Activated T-helper 1 cell treated with anti-CD3 and anti-CD28 coated beads, Interleukin-2, amount 50 U/mL, for 16 hours (primary cell): ENCODE measurements at places on chromosomes 11 and 22.
A peak's percentile ranks its signal among the peaks of the same experiment; 100 is the strongest.

DNA sequence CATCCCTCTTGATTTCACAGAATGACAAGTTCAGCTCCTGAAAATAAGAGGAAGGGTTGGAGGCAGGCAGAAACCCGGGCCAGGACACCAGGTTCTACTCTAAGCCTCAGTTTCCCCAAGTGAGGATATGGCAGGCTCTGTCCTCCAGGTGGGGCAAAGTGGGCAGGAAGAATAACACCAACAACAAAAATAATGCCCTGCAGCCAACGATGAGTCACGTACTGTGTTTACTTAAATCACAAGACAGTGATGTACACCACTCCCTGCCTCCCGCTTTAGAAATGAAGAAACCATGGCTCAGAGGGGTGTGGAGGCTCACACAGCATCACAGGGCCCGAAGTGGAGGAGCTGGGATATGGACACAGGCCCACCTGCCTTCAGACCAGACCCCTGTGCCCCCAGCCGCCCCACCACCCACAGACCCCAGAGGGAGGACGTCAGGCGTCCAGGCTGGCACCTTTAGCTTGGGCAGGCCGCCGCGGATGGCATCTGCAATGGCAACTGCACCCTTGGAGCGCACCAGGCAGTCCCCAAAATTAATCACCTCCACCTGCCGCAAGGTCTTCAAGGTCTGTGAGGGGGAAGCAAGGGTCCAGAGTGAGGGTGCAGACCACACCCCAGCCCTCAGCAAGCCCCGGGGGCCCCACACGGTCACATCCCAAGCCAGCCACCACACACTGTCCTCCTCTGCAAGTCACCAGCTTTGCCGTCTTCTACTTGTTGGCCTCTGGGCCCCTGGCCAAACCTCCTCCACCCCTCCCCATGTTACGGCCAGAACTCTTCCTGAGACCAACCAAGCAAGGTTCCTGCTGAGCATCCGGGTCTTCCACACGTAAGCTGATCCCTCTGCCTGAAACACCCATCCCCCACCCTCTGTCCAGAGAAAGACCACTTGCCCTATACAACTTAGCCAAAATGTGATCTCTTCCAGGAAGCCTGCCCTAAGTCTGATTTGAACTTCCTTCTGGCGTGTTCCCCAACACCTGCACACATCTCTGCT lies 15.8 kb upstream of the CHADL start:
- DNase-seq: no peak

- DNase-seq: no peak
These were observed 44.7 kb upstream of the PRODH start for GRCh38 chr22:18980829-18981228.

- no peak for DNase-seq
These were observed 251.7 kb upstream of the B3GAT1 start for GRCh38 chr11:134663506-134664313.

DNA sequence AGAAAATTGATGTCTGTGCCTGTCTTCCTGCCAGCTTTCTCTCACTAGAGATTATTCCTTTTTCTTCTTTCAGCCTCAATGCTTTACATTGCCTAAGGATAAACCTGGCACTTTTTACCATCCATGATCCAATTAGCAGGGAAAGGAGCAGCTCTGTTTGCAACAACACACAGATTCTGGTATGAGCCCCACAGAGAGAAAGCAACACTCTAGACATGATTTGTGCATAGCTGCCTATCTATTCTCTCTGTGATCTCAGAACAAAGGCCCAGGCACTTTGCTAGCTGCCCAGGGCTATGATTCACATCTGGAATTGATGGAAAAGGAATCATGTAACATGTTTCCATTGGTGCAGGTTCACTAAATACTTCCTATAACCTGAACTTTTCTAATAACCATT lies 685.0 kb downstream of the ETS1 start:
- no peak for DNase-seq

- DNase-seq: no peak
These were observed 20.5 kb downstream of the PAX6 start for GRCh38 chr11:31790649-31791048.

DNA sequence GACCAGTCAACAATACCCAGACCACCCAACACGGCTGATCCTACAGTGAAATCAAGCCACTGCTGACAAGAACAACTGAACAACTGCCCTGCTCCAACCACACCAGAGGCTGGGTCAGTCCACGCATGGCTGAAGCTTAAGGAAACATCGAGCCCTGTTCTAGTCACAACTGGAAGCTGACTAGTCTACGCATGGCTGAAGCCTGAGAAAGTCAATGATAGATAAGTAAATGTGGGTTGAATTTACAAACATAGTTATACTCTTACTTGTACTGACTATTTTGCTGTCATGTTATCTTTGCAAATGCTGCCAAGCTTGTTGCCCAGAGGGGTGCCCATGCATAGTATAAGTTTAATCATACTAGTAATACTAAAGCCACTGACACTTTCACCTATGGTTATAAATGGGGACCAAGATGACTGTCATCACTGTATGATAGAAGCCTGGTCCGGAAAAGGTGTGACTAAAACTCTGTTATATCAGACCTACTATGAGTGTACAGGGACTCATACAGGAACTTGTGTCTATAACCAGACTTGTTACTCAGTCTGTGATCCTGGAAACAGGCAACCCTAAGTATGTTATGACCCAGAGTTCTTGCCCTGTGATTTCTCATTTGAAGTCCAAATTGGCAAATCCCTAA lies 43.4 kb upstream of the GLYAT start:
- no peak for DNase-seq

DNA sequence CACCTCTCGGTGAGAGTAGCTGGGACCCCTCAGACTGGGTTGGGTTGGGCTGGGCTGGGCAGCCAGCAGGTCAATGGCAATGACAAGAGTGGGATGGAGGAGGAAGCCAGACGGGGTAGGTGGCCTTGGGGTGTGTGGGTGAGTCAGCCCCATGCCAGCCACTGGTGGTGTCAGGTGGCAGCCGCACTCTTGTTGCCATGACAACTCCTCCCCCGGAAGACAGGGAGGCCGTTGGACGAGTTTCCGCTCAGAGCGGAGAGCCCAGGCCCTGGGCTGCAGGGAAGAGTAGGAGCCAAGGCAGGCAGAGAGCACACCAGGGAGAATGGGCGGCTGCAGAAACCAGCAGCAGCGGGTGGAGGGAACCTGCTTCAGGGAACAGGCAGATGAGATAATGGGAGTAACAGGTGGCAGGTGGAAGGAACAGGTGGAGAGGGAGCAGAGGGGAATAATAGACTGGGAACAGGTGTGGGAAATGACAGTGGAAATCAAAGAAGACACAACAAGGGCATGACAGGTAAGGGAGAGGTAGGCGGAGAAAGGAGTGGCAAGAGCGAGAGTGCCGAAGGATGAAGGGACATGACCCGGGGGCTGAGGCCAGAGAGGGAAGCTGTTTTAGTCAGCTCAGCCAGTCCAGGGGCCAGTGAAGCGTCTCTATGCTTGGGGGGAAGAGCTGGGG lies 8.7 kb downstream of the SPTBN2 start:
- no peak for DNase-seq

DNA sequence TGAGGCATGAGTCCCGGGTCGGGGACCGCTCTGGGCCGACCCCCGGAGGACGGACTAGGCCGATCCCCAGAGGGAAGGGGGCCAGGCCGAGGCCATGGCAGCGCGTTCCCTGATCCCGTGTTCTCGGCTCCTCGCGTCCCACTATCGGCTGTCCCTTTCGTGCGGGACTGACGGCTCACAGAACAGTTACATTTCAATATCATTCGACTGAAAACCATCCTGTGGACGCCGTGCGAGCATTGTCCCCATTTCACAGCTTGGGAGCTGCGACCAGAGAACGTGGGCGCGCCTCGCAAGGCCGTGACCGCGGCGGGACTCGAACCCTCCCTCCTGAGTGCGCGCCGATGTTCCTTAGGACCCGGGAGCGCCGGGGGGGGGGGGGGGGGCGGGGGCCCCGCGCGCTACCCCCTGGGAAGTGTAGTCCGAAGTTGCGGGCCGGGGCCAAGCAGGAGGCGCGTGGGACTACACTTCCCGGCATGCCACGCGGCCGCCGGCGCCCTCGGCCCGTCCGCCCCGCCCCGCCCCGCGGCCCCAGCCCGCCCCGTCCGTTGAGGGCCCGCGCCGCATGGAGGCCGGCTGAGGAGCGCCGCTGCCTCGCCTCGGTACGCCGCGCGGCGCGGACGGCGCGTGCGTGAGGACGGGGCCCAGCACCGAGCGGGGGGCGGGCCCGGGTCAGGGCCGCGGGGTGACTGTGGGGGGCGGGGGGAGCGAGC lies at the start of gene TRABD:
Gene TRABD, plus strand, starts transcription at position 539 of the 713 bp plus-strand sequence. CDS start 7,148 bp downstream, outside the sequence.
- peak; percentile 68 for DNase-seq

- no peak for DNase-seq
These were observed 67.2 kb downstream of the MYO7A start for GRCh38 chr11:77195071-77195755.

GRCh38 chr11:130304651-130305050 lies 10.1 kb downstream of the ZBTB44 start:
- DNase-seq: no peak

GRCh38 chr11:84173078-84173477 lies 886.9 kb upstream of the CCDC90B start:
- DNase-seq: no peak

- DNase-seq: no peak
These were observed 2.9 kb downstream of the GRIA4 start for GRCh38 chr11:105612771-105613170.

- no peak for DNase-seq
These were observed 26.1 kb upstream of the SLC25A1 start for GRCh38 chr22:19204640-19205039.

GRCh38 chr22:37100589-37101127 lies 8.9 kb downstream of the TMPRSS6 start:
- DNase-seq: no peak

GRCh38 chr11:110131386-110132123 lies 38.4 kb downstream of the ZC3H12C start:
- DNase-seq: no peak

GRCh38 chr22:27952091-27952490 lies 33.0 kb upstream of the PITPNB start:
- DNase-seq: no peak

GRCh38 chr22:40043081-40043480 lies 48.3 kb downstream of the FAM83F start:
- DNase-seq: no peak

- no peak for DNase-seq
These were observed 19.6 kb downstream of the MAFF start for GRCh38 chr22:38221407-38221806.

- no peak for DNase-seq
These were observed 12.7 kb downstream of the ROBO4 start for GRCh38 chr11:124884869-124885479.

GRCh38 chr11:46666516-46666915 lies 33.9 kb downstream of the ARHGAP1 start:
- DNase-seq: no peak

DNA sequence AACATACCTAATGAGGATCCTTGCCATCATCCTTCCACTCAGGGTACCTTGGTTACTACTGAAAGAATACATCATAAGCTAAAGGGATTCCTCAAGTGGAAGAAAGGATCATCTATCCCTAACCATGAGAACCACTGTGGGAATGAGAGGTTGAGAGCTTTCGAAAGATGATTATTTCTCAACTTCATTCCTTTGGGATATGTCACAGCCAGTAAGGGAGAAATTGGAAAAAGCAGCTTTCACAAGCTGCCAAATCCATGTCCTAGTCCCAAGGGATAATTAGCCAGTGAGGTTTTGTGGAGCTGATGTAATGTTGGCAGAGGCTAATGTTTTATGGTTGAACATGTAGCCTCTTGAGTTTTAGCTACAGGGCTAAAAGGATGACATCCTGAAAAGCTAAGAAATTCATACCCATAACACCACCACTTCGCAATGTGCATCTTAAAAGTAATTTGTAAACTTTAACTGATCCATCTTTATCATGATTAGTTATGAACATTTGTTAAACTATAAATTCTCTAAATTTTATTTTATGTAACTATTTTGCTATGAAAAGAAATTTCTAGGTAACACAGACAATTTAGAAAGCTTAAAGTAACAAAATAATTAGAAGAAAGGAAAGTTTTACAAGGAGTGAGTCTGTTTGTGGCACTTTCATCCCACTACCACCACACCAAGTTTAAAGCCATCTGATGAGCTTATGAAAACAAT lies 123.9 kb downstream of the MRTFA start:
- DNase-seq: no peak

DNA sequence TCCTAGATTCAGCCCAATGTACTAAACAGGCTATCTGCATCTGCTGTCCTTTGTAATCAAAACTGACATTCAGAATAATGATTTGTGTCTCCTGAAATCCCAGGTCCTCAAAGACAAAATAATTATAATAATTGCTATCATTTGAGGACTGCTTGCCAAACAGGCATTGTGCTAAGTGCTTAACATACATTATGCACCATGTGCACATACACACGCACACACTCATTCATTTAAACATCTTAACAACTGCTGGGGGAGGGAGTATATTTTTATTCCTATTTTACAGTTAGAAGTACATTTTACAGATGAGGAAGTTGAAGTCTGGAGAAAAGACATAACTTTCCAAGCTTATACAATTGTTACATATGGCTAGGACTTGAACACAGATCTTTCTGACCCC lies 308.0 kb upstream of the ZC3H12C start:
- no peak for DNase-seq

- DNase-seq: no peak
These were observed 873 bp downstream of the NCAPH2 start for GRCh38 chr22:50508897-50509296.

GRCh38 chr11:27008811-27009535 lies 15.1 kb downstream of the FIBIN start:
- no peak for DNase-seq

- DNase-seq: no peak
These were observed 772 bp downstream of the NAV2 start for GRCh38 chr11:19713196-19714021.

GRCh38 chr11:70517988-70518907 lies 119.9 kb downstream of the CTTN start:
- DNase-seq: no peak

DNA sequence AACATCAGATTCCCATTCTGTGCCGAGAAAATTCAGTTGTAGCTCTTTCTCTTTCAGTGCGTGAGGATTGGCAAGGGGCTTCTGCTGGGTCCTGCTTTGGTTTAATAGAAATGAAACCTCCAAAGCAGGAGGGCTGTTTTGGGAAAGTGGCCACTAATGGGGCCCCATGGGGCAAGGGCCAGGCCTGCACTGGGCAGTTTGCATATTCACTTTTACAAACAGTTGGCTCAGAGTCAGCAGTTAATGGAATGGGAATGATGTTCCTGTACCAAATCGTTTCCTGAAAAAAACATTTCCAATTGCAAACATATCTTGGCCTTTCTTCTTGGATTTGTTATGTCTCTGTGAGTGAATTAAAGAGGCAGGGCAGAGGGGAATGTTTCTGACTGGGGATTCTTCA lies 92.1 kb downstream of the PARVA start:
- no peak for DNase-seq

DNA sequence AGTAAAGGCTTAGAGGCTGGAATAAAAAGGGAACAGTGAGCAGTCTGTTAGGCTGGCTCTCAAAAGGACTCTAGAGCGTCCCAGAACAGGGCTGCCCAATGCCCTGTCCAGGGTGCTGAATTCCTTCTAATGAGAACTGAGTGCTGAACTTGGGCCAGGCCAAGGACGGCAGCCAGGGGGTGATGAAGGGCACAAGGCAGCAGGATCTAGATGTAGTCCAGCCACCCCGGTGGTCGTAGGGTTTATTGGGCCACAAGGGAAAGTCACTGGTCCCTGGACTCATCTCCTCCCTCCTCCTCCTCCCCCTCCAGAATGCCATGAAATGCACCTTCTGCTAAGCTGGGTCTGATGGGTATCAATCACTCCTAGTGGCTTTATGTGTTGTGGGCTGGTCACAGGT lies 19.2 kb downstream of the NPTXR start:
- no peak for DNase-seq

- DNase-seq: no peak
These were observed 62.0 kb downstream of the TRPC6 start for GRCh38 chr11:101521821-101522220.

GRCh38 chr11:8744423-8744822 lies 61.8 kb downstream of the RPL27A start:
- no peak for DNase-seq
